ENCODE measurements at places on chromosomes 13 and 19.

- no peak for DNase-seq
Observed at GRCh38 chr13:24209138-24209537, 48.6 kb downstream of the SPATA13 start.

DNA sequence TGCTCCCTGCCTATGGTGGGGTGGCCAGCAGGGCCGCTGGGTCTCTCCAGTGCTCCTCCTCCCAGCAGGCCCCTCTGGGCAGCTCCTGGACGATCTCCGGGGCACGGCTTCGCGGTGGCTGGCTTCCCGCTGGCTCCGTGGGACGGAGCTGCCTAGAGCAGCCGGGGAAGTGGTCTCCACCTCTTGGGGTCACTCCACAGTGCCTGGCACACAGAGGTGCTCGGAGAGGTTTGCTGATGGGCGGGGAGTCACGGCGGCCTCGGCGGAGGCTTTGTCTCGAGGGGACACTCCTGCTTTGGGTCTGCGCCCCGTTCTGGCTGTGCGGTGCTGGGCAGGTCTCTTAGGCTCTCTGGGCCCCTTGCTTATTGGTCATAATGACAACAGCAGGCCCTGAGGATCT lies 9.9 kb upstream of the CACTIN start:
- DNase-seq, result no peak

- no peak for DNase-seq
Observed at GRCh38 chr13:46165485-46166223, 16.3 kb downstream of the LCP1 start.

- no peak for DNase-seq
Observed at GRCh38 chr13:75507027-75508001, 25.3 kb upstream of the TBC1D4 start.

DNA sequence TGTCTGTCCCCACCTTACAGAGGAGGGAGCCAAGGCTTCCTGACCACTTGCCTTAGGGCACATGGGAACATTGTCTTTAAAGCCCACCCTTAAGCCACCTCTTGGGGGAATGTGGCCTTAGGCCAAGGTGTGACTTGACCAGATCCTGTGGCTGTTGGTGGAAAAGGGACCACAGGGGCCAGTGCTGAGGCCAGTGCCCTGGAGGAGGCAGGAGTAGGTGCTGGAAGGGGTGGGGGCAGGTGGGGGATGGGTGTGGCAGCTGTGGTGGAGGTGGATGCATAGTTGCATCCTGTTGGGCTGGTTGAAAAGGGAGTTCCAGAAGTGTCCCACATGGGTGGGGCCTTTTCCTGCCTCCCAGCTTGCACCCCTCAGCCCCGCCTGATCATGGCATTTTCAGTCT lies 44.8 kb downstream of the DNM2 start:
- DNase-seq, result no peak

- no peak for DNase-seq
Observed at GRCh38 chr19:49921871-49922795, 6.9 kb upstream of the ATF5 start.

GRCh38 chr19:11377237-11377636 lies 2.8 kb downstream of the SWSAP1 start:
- peak; percentile 52 for DNase-seq

DNA sequence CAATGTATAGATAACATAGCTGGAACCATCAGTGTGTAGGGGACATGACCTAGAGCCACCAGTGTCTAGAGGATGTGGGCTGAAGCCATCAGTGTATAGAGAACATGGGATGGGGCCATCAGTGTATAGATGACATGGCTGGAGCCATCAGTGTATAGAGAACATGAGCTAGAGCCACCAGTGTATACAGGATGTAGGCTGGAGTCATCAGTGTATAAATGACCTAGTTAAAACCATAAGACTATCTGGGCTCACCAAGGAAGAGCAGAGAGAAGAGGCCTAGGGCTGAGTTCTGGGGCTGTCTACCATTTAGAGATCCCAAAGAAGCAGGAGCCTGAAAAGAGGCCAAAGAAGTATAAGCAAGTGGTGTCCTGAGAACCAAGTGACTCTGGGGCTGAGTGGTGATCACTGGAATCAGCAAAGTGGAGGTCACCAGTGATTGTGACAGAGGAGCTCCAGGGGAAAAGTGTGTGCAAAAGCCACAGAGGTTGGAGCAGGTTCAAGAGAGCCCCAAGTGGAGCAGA lies 41.0 kb downstream of the RFX2 start:
- no peak for DNase-seq

GRCh38 chr13:97719736-97720135 lies 233.7 kb upstream of the IPO5 start:
- DNase-seq, result no peak

DNA sequence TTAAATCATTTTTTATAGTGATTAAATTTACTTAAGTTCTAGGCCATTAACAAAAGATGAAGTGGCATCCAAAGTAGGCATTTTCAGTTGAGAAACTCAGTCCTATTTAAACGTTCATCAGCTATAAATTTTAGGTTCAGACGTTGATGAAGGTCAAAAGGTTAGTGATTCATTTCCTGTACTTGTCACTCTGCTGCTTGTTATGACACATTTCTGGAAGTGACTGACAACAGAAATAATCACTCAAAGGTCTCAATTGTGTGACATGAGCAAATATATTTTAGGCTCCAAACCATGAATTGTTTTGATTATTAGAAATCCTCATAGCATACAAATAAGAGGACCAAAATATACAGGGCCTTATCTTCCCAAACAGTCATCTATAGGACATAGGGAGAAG lies 10.3 kb upstream of the EDNRB start:
- DNase-seq, result no peak

- DNase-seq, result no peak
Observed at GRCh38 chr13:26050568-26051230, 1.1 kb downstream of the SHISA2 start.

DNA sequence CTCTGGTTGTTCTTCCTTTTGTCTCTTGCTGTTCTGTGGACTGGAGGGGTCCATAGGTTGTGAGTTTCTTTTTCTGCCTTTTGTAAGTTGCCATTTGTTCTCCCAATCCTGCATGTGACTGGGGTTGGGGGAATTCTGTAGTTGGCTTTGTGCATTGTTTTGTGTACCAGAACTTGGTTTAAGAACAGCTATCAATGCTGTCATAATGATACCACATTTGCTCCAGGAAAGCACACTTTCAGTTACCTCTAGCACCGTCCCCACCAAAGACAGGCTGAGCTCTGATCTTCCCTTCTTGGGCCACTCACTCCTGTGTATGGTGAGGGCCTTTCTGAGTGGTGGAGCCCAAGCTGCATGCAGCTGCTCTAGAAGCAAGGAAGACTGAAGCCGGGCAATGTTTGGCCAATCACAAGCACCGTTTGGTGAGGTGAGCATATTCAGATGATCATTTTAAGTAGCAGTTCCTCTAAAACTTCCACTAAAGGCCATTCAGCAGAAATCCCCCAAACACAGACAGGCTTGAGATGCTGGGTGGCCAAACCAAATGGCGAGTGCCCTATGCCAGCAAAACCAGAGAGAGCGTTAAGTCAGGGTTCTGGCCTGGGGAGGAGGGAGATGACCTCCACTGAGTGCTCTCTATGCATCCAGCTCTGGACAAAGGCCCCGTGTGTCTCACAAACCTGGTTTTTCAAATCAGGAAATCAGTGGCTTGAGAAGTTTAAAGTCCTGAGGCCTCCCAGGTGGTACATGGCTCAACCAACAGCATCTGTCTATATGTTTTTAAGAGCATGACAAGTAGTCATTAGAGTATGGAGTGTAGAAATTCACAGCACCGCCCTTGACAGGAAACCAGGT lies 120.7 kb upstream of the SPATA13 start:
- DNase-seq, result no peak

DNA sequence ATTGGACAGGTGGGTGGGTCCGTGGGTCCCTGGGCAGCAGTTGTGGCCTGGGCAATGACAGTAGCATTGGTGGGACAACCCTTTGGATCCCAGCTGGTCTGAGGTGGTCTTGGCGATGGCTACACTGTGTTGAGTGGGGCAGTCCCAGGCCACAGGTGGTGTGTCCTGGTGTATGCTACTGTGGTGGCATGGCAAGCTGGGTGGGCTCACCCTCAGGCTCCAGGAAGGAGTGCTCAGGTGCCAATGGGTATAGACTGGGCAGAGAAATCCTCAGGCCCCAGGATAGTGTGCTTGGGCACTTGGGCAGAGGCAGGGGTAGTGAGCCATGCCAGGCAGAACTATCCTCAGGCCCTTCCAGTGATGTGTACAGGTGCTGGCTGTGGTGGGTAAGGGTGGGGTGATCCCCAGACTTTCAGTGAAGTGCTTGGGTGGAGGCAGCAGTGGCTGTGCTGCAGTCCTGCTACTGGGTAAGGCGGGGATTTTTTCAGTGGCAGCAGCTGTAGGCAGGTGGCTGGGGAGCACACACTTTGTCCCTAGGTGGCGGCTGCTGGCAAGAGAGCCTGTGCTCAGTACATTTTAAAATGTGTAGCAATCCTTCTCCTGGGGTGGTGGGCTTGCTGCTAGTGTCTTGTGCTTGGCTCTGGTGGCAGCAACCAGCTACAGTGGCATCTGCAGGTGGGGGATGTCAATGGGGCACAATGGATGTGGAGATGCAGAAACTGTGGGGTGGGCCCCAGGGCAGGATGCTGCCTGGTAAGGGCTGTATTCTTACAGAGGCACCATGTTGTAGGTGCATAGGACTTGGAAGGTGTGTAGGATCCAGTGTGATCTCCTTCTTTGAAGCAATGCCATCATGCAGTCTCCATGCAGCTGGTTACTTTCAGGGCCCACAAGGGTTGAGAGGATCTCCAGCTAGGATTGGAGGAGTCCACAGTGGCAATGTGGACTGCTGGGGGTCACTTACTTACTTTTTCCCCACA lies 64.9 kb downstream of the DNAJC3 start:
- no peak for DNase-seq

DNA sequence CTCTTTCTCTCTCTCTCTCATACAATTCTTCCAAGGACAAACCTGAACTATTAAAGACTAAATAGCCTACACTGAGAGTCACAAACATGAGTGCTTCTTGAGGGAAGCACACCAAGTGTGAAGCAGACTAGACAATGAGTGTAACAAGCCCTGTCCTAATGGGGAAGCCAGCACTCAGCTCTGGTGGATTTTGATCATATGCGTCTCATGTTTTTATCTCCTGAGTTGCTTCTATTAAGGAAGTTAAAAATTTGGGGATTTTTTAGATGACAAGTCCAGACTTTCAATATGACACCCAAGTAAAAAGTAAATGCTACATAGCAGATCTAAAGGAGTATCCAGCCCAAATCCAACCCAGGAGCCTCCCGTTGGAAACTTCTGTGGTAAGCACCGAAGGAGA lies 437.8 kb downstream of the RFC3 start:
- no peak for DNase-seq

DNA sequence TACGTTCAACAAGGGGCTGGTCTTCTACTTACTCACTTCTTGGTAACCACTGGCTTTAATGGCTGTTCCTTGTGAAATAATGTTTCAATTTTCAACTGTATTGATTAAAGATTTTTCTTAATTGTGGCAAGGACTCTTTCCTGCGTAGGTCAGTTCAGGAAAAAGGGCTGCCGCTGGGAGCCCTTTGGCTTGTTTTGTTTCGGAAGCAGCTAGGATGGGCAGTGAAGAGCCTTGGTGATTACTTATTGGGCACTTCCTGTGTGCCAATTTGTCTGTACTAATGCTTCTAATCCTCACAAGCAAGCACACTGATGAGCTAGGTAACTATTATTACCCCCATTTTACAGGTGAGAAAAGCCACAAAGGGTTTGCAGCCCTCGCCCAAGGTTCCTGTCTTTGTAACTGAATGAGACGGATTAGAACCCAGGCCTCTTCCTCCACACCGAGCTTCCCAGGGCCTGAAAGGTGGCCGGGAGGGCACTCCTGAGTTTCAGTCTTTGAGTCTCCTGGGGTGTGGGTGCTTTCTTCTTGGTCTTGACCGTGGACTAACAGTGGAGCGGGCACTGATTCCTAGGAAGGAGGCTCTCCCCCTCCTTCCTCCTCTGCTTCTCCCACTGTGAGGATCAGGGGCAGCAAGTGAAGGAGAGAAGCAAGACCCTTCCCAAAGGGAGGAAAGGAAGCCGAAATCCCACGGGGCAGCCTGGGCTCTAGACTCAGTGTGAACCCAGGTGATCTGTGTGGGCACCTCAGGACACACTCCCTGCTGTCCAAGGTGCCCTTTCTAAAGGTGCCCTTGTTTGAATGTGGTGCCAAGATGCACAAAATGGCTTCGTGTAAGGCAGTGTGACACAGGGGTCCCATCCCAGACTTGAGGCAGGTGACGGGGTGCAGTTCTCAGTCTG lies 3.7 kb downstream of the COL4A2 start:
- no peak for DNase-seq

DNA sequence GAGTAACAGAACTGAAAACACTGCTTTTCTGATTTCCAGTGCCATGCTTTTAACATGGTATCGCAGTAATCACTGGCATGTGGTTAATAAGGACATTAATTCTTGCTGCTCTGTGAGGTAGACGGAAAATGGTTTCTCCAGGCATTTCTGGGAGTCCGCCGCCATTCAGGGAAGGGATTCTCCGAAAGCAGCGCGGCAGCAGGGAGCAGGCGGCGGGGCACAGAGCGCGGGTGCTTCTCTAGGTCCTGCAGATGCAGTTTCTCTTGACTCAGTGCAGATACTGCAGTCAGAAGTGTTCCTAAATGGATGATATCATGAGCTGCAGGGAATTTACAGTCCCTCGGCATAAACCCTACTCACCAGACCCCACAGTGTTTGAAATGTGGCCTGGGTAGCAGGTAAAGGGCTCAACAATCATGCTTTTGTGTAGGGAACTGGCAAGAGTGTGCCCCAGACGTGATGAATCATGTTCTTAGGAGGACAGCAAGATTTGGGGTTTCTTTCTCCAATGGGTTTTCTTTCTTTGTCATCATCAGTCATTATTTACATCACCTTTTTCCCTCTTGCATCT lies 338.6 kb upstream of the ARGLU1 start:
- DNase-seq, result no peak

- peak; percentile 79 for DNase-seq
Observed at GRCh38 chr19:54231077-54231931, 8.5 kb upstream of the LILRB3 start.

DNA sequence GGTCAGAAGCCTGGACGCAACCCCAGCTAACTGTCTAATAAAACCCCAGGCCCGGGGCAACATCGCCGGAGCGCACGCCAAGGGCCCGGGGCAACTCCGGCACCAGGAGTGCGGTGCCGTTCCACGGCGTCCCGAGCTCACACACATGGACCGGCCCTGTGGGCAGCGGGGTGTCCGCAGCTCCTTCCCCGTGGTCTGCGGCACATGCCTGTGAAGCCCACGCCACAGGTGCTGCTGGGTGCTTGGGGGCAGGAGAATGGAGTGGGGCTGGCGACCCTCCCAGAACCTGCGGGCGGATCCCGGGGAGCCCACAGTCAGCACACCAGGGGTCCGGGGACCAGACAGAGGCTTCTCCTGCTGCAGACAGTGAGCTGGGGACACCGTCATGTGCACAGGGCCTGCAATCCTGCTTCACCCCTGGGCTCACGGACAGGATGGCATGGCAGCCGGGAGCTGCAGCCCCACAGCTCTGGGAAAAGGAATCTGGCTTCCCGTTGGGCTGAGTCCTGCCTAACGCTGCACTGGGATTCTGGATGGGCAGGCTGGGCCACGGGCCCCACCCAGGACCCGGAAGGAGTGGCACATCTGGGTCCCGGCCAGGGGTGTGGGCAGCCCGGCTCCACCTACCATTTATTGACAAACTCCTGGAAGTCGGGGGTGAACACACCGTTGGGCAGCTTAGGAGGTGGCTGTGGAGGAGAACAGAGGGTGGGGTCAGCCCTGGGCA lies 28.2 kb upstream of the ZBTB7A start:
- no peak for DNase-seq

Data from omental fat pad (tissue), 4 donors.